ENCODE measurements at places on chromosomes 2 and 18. TPM values are rescaled to one million over a fixed set of nuclear protein-coding genes. Genes with fewer than 3 reads are reported as not detected.

DNA sequence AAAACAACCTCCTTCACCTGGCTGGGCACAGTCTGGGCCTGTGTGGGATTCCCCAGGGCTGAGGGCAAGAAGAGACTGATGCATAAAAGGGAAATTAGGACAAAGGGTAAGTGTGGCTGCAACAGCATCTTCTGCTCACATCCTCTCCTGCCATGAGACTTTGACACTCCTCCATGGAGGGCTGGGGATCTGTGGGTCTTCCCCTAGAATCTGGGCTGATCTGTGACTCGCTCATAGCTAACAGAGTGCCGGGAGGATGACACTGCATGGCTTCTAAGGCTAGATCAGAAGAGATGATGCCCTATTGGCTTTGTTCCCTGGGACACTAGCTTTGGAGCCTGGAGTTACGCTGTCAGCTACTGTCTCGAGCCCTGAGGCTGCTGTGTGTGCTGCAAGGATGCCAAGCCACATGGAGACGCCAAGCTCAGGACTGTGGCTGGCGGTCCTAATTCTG lies 24.3 kb downstream of the MOCOS start:
- no peak for ATAC-seq

- ATAC-seq: no peak
Observed at GRCh38 chr2:1586251-1586922, 157.9 kb downstream of the PXDN start.

GRCh38 chr2:224429441-224429810 lies 27.5 kb upstream of the FAM124B start:
- no peak for ATAC-seq

- ATAC-seq: no peak
Observed at GRCh38 chr2:217326238-217327022, 466.6 kb upstream of the TNP1 start.

DNA sequence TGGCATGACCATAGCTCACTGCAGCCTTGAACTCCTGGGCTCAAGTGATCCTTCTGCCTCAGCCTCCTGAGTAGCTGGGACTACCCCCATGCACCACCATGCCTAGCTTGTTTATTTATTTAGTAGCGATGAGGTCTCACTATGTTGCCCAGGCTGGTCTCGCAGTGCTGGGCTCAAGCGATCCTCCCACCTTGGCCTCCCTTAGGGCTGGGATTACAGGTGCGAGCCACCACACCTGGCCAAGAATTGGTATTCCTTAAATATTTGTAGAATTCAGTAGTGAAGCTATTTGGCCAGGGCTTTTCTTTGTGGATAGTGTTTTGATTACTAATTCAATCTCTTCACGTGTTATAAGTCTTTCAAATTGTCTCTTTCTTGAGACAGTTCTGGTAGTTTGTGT lies 56.0 kb downstream of the ODC1 start:
- ATAC-seq: no peak

Gene NABP1
- total RNA-seq: 30.7 TPM

Gene ADRA2B
- total RNA-seq: 4.9 TPM
